ENCODE measurements at places on chromosomes 11 and 22. TPM values are rescaled to one million over a fixed set of nuclear protein-coding genes. Genes with fewer than 3 reads are reported as not detected.

DNA sequence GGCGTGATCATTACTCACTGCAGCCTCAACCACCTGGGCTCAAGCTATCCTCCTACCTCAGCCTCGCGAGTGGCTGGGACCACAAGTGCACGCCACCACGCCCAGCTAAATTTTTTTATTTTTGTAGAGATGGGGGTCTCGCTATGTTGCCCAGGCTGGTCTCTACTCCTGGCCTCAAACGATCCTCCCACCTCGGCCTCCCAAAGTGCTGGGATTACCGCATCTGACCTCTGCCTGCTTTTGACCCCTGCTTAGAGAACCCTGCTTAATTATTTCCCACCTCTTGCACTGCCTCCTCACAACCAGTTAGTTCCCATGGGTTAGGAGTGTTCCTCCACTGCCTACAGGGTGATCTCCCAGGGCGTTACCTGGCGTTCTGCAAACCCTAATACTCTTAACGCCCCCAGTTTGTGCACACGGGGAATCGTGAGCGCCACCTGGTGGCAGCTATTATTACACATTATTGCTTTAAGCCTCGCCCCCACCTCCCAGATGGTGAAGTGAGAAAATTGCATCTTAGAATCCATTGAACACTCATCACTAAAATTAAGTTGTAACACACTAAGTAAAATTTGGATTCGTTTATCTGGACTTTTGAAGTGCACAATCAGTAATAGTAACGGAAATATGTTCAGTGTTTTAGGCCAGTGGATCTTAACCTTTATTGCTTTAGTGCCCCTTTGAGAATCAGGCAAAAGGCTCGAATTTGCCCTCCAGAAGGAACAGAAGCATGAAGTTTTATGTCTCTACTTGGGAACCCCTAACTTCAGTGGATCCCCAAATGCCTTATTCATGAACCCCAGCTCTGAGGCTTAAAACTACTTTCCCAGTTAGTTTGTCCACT, 61.4 kb upstream of the ASPHD2 start:
- H3K36me3 ChIP-seq, result no peaks in the 10 kb centered on the region
- no peak for DNase-seq
- H3K4me1 ChIP-seq, result no peaks in the 10 kb centered on the region
- no peak overlapping the region for H3K4me3 ChIP-seq

- H3K27me3 ChIP-seq, result no peaks in the 10 kb centered on the region
- H3K36me3 ChIP-seq, result no peaks in the 10 kb centered on the region
- no peak overlapping the region for H3K4me3 ChIP-seq
- H3K27ac ChIP-seq, result peak overlapping the region; percentile 41
- peak; percentile 95 for DNase-seq
These were observed 43.6 kb downstream of the CACNG2 start for GRCh38 chr22:36659762-36660509.

DNA sequence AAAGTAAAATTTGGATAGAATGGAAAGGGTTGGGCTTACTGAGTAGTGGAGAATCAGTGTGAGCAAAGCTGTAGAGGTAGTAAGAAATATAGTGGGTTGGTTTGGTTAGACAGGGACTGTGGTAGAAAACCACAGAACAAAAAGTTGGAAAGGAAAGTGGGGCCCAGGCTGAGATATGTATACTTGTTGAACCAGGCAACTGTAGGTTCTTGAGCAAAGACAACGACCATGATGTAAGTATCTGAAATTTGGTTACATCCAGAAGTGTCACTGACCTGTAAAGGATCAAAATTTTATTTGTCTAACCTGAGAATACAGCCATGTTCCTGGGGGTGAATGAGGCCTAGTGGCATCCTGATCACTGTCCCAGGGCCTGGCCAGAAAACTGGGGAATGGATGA, 114.1 kb downstream of the STIM1 start:
- peaks cover 43% of the 10 kb centered on the region for H3K4me1 ChIP-seq
- H3K27ac ChIP-seq, result peak overlapping the region; percentile 1
- H3K27me3 ChIP-seq, result no peaks in the 10 kb centered on the region
- DNase-seq, result no peak
- no peaks in the 10 kb centered on the region for H3K36me3 ChIP-seq

DNA sequence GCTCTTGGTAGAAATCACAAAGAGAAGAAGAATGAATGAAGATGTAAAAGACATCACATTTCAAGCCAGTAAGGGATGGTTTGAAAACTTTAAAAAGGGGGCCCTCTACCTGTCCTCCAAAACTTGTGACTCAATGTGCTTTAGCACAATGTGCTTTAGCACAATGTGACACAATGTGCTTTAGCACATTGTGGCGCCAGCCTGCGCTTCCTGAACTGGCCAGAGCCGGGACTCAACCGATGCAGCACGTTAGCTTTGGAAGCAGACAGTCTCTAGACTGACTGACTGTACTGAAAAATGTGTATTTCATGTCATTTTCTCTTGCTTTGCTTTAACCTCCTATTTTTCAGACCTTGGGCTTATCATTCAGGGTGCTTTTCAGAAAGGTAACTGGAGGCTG, 63.5 kb downstream of the FAM83F start:
- peaks cover 40% of the 10 kb centered on the region for H3K4me1 ChIP-seq
- H3K36me3 ChIP-seq, result no peaks in the 10 kb centered on the region
- no peak overlapping the region for H3K4me3 ChIP-seq
- no peak overlapping the region for H3K27ac ChIP-seq

DNA sequence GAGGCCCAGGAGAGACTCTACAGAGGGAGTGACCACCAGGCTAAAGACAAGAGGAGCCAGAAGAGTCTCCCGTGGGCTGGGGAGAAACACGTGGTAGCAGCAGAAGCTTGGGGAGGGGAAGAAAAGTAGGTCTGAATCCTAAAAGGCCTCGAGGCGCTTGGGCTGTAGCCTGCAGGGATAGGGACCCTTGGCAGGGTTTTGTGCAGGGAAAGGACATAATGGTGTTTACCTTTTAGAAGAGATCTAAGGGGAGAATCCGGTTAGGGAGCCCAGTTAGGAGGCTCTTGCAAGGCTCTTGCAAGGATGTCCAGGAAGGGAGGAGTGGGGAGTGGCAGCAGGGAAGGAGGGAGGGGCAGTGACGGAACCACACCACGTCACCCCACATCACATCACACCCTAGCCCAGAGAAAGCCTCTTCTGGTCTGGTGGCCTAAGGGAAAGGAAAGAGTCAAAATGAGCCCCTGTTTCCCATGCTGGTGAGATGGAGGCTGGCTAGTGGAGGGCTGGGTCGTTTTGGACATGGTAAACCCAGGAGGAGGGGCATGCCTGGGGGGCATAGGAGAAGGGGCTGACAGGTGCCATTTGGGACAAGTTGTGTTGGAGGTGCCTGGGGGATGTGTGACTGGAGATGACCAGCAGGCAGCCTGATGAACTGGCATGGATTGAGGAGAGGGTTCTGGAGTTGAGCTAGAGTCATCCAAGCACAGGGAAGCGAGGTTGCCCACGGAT, 6.2 kb upstream of the FAM83F start:
- H3K27me3 ChIP-seq, result no peaks in the 10 kb centered on the region
- no peak overlapping the region for H3K27ac ChIP-seq
- no peaks in the 10 kb centered on the region for H3K36me3 ChIP-seq
- H3K4me3 ChIP-seq, result no peak overlapping the region
- no peak for DNase-seq
- H3K4me1 ChIP-seq, result no peaks in the 10 kb centered on the region

DNA sequence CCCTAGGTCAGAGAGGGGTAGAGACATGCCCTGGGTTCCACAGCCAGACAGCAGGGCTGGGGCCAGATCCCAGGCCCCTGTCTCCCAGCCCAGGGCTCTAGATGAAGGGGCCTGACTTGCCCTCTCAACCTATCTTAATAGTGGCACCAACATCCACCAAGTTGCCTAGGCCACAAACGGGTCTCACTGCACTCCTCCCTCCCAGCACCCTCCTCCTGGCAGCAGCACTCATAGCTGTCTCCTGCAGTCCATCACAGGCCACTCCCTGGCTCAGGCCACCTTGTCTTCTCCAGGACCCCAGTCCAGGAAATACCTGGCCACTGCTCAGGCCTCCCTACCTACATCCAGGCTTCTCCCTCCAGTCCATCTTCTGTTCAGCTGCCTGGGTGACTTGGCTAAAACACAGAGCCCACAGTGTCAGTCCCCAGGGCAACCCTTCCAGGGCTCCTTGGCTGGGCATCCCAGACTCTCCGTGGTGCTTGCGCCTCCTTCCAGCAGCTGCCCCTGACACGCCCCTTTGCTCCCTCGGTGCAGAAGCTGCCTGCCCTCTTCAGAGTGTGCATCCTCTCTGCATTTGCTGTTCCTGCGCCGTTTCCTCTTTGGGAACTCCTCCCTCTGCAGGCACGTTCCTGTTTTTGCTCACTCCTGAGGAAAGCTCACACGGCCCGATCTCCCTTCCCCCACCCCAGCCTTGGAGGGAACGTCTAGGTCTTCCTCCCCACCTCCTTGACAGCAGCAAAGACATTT, 40.5 kb downstream of the LRRC32 start:
- H3K36me3 ChIP-seq, result no peaks in the 10 kb centered on the region
- no peaks in the 10 kb centered on the region for H3K27me3 ChIP-seq
- no peak overlapping the region for H3K4me3 ChIP-seq

- no peak overlapping the region for H3K27ac ChIP-seq
- H3K27me3 ChIP-seq, result no peaks in the 10 kb centered on the region
- no peaks in the 10 kb centered on the region for H3K4me1 ChIP-seq
- H3K4me3 ChIP-seq, result no peak overlapping the region
These were observed 28.9 kb downstream of the RAB39A start for GRCh38 chr11:107957109-107957588.

DNA sequence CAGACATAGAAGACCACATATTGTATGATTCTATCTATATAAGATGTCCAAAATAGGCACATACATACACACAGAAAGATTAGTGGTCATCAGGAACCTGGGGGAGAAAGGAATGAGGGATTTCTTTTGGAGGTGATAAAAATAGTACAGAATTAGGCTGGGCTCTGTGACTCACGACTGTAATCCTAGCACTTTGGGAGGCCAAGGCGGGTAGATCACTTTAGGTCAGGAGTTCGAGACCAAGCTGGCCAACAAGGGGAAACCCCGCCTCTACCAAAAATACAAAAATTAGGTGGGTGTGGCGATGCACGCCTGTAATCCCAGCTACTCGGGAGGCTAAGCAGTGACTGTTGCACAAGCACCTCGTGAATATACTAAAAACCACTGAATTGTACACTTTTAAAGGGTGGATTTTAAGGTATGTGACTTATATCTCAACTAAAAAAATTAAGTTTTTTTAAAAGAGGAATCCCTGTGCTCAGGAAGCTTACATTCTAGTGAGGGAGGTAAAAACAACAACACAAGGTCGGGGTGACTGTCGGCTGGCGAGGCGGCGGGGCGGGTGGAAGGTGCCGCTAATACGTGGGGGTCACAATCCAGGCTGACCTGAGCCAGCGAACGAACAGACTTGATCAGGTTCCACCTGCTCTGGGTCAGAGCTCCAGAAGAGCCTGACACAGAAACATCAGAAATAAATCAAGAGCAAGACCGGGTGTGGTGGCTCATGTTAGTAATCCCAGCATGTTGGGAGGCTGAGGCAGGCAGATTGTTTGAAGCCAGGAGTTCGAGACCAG, 25.3 kb upstream of the TESMIN start:
- H3K4me3 ChIP-seq, result no peak overlapping the region
- no peaks in the 10 kb centered on the region for H3K27me3 ChIP-seq
- H3K4me1 ChIP-seq, result peaks cover 20% of the 10 kb centered on the region
- no peak overlapping the region for H3K27ac ChIP-seq
- DNase-seq, result no peak

DNA sequence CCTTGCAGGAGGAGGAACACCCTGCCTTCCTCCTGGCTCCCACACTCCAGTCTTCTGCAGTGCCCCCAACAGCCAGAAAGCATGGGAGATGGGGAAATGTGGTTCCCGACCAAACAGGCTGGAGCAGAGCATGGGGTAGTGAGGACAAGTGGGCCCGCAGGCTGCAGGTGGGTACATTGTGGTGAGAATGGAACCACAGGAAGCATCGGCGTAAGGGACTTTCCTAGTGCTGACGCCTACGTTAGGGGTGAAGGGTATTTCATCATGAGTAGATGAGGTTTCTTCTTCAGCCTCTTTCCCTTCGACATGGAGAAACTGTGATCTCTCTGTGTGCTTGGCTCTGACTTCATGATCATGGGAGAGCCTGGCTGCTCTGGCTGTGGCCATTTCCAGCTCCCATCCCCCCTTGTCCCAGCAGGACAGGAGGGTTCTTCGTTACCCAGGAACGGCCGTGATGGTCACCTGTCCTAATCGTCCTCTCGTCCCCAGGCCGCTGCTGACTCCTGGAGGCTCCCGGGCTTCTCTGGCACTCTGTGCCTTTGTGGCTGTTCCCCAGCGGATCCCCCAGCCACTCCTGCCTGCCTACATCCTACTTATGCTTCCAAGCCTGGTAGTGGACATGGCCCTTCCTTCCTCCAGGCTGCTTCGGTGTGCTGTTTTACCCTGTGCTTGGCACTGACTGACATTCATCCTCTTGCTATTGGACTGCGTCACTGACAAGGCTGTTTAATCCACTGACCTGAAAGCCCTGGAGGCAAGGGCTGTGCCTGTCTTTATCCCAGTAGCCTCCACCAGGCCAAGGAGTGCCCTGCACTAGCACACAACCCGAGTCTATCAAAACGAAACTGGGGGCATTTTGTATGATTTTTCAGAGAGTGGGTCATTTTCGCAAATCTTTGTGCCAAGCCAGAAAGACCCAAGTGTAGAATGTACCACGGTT, 65.2 kb upstream of the CECR2 start:
- H3K36me3 ChIP-seq, result no peaks in the 10 kb centered on the region
- H3K27me3 ChIP-seq, result no peaks in the 10 kb centered on the region
- no peak for DNase-seq
- H3K4me1 ChIP-seq, result no peaks in the 10 kb centered on the region

- no peak overlapping the region for H3K27ac ChIP-seq
- H3K27me3 ChIP-seq, result no peaks in the 10 kb centered on the region
- DNase-seq, result peak; percentile 29
- no peak overlapping the region for H3K4me3 ChIP-seq
These were observed 441.0 kb downstream of the NTM start for GRCh38 chr11:131811383-131811782.

- H3K4me3 ChIP-seq, result no peak overlapping the region
- H3K27ac ChIP-seq, result no peak overlapping the region
- DNase-seq, result peak; percentile 87
- no peaks in the 10 kb centered on the region for H3K36me3 ChIP-seq
These were observed 453.7 kb downstream of the INSC start for GRCh38 chr11:15568440-15568839.

DNA sequence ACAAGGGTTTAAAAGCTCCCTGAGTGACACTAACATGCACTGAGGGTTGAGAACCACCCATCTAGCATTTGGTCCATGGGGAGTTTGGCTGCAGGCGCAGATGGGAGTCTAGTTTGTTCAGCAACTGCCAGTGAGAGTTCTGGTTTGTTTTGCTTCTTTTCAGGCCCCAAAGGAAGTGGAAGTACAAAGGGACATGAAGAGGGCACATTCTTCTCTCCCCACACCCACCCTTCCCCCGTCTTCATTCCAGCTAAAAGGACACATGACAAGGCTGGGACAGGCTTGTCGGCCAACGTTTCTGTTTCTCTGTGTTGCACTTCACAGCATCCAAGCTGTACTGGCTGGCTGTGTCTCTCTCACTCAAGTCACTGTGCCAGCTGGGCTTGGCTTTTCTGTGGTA, 8.2 kb upstream of the ENDOD1 start:
- DNase-seq, result no peak
- peak overlapping the region; percentile 59 for H3K27ac ChIP-seq
- no peaks in the 10 kb centered on the region for H3K36me3 ChIP-seq
- H3K4me1 ChIP-seq, result peaks cover 8% of the 10 kb centered on the region

Gene KRTAP5-1
- total RNA-seq, result not detected

Gene SDF2L1
- total RNA-seq, result 22.4 TPM

Gene C11orf21
- not detected for total RNA-seq

Gene P2RY2
- total RNA-seq, result 0.83 TPM

Gene NAP1L4
- total RNA-seq, result 90.0 TPM

Gene PELI3
- 28.7 TPM for total RNA-seq

Measured in esophagus muscularis mucosa (tissue), 4 donors.